ENCODE measurements at places on chromosomes 11 and 22.

- no peak for DNase-seq
Observed at GRCh38 chr11:68832476-68833181, 9.1 kb downstream of the CPT1A start.

DNA sequence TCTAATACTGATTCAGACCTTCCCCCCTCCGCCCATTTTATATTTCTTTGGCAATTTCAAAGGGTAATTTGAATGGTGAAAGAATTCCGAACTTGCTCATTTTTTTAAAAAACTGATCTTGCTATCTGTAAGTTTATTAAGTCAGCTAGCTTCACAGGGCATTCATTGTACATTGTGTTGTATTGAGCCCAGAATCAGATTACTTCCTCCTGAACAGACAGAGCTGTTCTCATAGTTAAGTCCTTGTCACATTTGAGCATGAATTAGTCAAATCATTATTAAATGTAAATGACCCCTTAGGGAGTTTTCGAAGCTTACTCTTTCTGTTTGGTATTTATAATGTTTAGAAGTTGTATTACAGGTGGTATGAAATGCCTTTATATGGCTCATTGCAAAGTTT lies 34.4 kb downstream of the CYP2R1 start:
- DNase-seq = no peak

DNA sequence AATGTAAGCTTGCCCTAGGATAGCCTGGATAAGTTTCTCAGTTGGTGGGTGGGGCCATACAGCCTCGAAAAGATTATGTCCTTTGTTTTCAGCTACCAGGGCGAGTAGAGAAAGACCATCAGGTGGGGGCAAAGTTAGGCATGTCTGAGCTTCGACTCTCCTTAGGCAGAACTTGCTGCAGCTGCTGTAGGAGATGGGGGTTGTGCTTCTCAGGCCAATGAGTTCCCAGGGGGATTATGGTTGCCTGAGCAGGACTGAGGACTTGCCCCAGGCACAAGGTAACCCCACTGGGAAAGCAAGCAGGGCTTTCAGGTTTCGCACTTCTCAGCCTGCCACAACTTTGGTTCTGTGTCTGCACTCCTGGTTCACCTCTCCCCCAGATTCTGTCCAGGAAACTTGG lies 173.4 kb upstream of the SESN3 start:
- DNase-seq = no peak

DNA sequence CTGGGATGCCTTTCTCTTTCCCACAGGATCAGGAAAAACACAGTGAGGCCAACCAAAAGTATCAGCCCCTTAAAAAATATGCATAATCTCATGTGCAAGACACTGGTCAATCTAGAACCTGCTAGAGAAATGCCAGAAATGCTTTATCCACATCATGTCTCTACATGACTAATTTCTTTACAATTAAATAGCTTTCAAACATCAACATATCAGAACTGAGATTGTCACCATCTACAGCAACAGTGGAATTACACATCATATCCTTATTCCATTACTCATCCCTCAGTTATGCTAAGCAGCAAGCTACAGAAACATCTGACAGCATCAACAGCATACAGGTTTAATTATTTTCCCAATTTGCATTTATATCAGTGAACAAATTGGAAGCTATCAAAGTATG lies 78.8 kb downstream of the DDIAS start:
- DNase-seq = no peak

DNA sequence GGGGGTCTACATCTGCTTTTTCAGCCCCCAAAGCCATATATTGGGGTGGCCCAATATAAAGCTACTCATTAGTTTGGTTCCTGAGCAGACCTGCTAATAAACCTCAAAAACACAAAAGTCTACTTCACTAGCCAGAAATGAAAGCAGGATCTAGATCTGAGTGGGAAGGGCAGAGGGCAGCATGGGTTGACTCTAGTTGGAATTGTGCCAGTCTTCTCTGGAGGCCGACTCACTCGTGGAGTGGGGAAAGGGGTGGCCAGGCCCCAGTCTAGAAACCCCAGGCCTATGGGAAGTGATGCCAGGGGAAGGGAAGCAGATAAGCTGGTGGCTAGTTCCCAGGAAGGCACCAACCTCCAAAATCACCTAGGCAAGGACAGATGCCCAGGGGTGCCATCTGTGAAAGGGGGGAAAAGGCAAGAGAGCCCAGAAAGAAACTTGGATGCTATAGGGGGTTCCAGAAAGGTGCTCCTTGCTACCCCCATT lies 5.3 kb downstream of the PATZ1 start:
- DNase-seq = no peak

- DNase-seq = no peak
Observed at GRCh38 chr11:84313830-84314359, 1027.7 kb upstream of the CCDC90B start.

- no peak for DNase-seq
Observed at GRCh38 chr22:23696326-23696851, 5.6 kb downstream of the RGL4 start.

GRCh38 chr22:44402196-44403111 lies 89.7 kb upstream of the SHISAL1 start:
- DNase-seq = no peak

Measured in NCI-H510A treated with DMSO at 0.1 percent for 48 hours (cell line).